ENCODE measurements at places on chromosomes 3 and 15.

- DNase-seq, result no peak
Observed at GRCh38 chr3:23836536-23837230, 30.9 kb downstream of the UBE2E1 start.

GRCh38 chr3:197297476-197298340 lies 704 bp downstream of the DLG1 start:
- DNase-seq, result peak; percentile 77

GRCh38 chr3:29397406-29397805 lies 116.5 kb downstream of the RBMS3 start:
- no peak for DNase-seq

- DNase-seq, result no peak
Observed at GRCh38 chr15:89972085-89972484, 29.0 kb upstream of the ZNF710 start.

DNA sequence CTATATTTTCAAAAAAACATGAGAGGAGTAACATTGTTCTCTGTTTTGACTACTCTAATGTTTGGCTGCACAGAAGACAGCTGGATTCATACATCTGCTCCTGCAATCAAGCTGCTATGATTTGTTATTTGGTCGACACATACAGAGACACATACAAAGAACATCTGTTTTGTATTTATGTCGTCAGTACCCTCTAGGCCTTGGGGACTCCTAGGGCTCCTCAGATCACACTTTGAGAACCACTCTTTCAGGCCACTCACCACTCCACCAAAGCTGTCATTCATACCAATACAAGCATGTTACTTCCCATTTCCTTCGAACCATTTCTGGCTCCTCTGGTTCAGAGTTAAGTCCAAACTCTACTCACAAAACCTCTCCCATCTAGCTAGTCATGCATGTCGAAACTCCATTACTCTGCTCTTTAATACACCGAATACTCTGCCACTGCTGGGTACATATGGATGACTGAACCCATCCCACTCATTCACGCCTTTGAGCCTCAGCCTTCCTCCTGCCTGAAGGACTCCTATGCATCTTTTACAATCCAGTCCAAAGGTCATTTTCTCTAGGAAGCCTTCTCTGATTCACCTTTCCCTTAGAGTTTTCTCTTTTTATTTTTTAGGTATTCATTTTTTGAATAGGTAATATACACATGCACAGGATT lies 102.9 kb upstream of the ARHGEF3 start:
- DNase-seq, result no peak

- DNase-seq, result no peak
Observed at GRCh38 chr15:39887832-39888231, 32.2 kb downstream of the GPR176 start.

GRCh38 chr3:21839592-21839991 lies 88.6 kb upstream of the ZNF385D start:
- no peak for DNase-seq

DNA sequence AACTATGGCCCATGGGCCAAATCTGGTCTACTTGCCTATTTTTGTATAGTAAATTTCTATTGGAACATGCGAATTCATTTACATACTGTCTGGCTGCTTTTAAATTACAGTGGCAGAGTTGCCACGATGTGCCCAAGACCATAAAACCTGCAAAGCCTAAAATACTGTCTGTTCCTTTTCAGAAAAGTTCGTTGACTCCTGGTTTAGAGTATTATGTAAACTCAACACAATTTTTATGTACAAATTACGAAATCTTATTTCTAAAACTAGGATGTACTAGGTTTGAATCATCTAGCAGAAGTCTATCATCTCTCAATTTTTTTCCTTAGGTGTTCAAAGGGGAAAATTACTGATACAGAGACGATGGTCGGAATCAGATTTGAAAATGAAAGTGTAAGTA lies 26.9 kb downstream of the SENP2 start:
- DNase-seq, result no peak

DNA sequence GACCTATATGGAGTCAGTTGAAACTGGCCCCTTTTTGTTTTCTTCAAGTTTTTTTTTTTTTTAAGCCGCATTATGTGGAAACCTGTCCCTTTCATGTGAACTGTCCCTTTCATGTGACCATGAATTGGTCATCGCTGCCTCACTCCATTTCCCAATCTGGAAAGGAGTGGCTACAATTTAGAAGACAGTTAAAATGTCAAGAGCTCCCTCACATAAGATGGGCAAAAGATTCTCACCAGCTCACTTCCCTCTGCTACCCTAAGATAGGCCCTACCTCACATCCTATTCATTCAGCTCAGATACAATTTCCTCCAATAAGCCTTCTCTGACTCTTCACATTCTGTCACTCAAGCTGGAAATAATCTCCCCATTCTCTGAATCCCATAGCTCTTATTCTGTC lies 111.3 kb upstream of the BCL6 start:
- no peak for DNase-seq

DNA sequence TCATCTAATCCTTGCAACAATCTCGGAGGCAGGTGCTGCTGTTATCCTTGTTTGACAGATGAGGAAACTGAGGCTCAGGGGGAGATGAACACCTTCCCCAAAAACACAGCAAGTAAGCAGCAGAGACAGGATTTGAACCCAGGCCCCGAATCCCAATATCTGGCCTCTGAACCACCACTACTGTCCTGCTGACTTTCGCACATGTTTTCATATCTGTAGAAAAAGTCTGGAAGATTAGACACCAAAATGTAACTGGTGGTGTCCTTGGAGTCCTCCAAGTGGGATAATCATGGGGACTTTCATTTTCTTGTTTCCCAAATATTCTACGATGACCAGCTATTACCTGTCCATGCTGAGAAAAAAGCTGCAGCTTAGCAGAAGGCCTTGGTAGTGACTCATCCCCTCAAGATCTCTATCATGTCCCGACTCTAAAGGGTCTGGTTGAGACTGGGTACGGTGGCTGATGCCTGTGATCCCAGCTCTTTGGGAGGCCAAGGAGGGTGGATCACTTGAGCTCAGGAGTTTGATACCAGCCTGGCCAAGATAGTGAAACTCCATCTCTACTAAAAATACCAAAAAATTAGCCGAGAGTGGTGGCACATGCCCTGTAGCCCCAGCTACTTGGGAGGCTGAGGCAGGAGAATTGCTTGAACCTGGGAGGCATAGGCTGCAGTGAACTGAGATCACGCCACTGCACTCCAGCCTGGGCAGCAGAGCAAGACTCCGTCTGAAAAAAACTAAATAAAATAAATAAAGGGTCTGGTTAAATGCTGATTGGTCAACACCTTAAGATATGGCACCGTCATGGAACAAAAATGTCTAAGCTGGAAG lies 8.6 kb downstream of the IRAK2 start:
- no peak for DNase-seq

DNA sequence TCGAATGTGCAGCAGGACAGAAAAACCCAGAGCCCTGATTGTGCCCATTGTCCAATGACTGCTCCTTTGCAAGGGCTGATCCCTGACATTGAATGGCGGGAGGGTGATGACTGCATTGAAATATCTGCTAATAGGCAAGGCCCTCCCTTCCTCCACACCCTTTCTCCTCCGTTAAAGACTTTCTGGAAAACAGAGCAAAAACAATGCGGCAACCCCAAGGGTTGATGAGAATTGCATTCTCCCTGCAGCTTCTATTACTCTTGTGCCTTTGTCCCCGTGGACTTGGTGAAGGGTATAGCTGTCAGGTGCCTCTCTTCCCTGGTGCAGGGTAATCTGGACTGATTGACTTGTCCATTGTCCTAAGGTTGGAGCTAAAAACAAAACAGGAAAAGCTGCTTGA lies 71.8 kb downstream of the THSD4 start:
- DNase-seq, result no peak
